ENCODE measurements at places on chromosomes 1 and 21. TPM values are rescaled to one million over a fixed set of nuclear protein-coding genes. Genes with fewer than 3 reads are reported as not detected.
A peak's percentile ranks its signal among the peaks of the same experiment; 100 is the strongest.

LGR6 gene
- total RNA-seq = 1.7 TPM

MYOG gene
- not detected for total RNA-seq

TMEM201 gene
- 8.2 TPM for total RNA-seq

DNA sequence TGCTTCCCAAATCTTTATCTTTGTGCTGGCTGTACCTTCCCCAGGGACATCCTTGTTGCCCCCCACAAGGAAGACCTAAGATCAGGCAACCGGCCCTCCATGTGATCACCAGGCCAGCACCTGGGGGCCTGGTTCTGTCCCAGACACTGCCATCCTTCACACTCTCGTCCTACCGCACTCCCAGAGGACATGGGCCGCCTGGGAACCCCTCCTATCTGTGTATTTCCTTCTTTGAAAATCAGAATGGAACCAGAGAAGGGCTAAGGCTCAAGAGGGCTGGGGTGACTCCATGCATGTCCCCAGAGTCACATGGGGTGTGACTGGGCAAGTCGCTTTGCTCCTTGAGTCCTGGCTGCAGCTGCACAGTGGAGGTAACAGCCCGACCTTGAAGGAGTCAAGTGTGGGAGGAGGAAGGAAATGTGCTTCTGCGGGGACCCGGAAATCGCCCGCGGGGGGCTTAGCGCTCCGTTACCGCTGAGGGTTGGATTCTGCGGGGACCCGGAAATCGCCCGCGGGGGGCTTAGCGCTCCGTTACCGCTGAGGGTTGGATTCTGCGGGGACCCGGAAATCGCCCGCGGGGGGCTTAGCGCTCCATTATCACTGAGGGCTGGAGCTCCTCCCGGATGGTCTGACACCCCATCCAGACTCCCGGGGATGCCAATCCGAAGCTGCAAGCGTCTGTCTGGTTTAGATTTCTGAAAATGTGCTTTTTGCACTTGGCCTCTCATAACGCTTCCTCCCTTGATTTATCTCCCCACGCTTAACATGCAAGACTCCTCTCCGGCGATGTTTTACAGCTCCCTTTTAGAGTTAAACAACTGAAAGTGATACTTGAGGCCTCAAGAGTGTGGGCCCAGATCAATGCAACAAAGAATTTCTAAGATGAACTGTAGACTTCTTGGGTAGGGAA lies 278.9 kb downstream of the NPHP4 start:
- no peaks in the 10 kb centered on the region for H3K36me3 ChIP-seq
- H3K27me3 ChIP-seq = peaks cover 27% of the 10 kb centered on the region
- no peak overlapping the region for H3K27ac ChIP-seq
- no peaks in the 10 kb centered on the region for H3K4me1 ChIP-seq
- DNase-seq = peak; percentile 23

DNA sequence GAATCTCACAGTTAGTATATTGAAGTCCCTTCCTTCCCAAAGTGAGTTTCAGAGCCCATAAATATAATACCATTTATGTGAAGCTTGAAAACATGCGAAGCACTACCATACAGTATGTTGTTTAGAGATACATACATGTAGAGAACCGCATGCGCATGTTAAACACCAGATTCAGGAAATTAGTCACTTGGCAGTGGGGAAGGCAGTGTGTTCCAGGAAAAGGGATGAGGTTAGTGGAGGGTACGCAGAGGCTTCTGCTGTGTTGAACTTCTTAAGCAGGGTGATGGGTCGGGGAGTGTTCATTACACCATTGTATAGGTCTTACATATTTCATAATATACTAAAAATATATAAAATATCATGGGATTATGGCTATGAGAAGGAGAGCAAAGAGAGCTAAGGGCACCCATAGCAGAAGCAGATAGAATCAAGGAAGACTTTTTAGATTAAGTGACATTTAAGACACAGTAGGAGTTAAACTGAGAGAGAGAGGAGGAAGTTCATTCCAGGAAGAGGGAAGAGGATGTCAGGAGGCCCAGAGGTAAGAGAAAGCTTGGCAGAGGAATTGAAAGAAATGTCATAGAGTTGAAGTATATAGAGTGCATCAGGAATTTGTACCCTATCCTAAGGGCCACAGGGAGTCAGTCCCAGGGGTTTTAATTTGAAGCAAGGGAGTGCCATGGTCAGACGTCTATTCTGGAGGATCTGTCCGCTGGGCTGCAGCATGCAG lies 43.5 kb upstream of the SARS1 start:
- DNase-seq = no peak
- no peak overlapping the region for H3K4me3 ChIP-seq
- H3K36me3 ChIP-seq = no peaks in the 10 kb centered on the region
- H3K27ac ChIP-seq = no peak overlapping the region
- H3K4me1 ChIP-seq = no peaks in the 10 kb centered on the region

DNA sequence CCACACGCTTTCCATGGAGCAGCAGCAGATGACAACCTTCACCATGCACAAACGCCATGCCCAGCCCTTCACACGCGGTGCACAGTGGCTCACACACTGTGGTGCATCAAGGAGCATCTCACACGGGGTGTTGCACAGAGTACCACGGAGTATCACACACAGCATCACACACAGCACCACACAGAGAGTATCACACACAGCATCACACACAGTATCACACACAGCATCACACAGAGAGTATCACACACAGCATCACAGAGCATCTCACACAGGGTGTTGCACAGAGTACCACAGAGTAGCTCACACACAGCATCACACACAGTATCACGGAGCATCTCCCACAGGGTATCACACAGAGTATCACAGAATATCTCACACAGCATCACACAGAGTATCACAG lies 122.2 kb upstream of the RAB4A start:
- H3K27ac ChIP-seq = no peak overlapping the region
- no peak for DNase-seq
- no peak overlapping the region for H3K4me3 ChIP-seq
- peaks cover 25% of the 10 kb centered on the region for H3K27me3 ChIP-seq
- no peaks in the 10 kb centered on the region for H3K4me1 ChIP-seq

DNA sequence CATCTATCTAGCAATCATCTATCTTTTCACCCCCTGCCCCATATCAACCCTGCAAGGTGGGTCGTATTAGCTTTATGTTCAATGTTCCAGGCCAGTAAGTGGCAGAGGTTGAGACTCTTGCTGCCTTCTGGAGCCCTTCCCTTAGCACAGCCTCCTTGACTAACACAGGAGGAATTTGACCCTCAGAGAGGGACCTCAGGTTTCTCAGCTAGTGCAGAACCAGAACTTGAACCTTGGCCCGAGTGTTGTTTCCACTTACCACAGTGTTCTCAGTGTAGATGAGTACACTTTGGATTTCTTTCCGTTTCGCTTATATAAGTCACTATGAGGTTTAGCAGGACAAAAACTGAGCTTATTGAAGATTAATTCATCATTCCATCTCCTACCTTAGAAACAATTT lies 11.1 kb upstream of the ATF3 start:
- H3K4me3 ChIP-seq = no peak overlapping the region
- peaks cover 9% of the 10 kb centered on the region for H3K4me1 ChIP-seq
- no peaks in the 10 kb centered on the region for H3K36me3 ChIP-seq
- no peaks in the 10 kb centered on the region for H3K27me3 ChIP-seq

DNA sequence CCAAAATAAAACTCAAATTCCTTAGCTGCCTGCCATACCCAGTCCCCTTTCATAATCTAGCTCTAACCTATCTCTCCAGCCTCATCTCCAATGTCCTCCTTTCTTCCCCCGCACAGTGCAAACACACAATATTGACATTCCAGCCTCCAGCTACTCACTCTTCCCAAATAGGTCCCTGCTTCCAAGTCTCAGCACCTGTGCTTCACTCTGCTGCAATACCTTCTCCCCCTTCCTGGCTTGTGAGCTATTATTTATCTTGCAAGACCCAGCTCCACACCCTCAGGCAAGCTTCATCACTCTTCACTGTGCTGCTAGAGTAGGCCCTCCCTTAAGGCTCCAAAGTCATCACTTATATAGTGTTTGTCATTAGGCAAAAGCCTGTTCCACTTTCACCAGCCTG lies 9.7 kb downstream of the PLPP3 start:
- H3K27me3 ChIP-seq = no peaks in the 10 kb centered on the region
- no peak overlapping the region for H3K27ac ChIP-seq
- DNase-seq = no peak
- H3K36me3 ChIP-seq = no peaks in the 10 kb centered on the region

- H3K4me1 ChIP-seq = peaks cover 18% of the 10 kb centered on the region
- no peaks in the 10 kb centered on the region for H3K36me3 ChIP-seq
- no peak for DNase-seq
- no peaks in the 10 kb centered on the region for H3K27me3 ChIP-seq
These were observed 45.6 kb upstream of the CSF1 start for GRCh38 chr1:109864930-109865612.

All from lower lobe of right lung (tissue), 2 donors.